ENCODE measurements at places on chromosomes 3 and 15.

DNA sequence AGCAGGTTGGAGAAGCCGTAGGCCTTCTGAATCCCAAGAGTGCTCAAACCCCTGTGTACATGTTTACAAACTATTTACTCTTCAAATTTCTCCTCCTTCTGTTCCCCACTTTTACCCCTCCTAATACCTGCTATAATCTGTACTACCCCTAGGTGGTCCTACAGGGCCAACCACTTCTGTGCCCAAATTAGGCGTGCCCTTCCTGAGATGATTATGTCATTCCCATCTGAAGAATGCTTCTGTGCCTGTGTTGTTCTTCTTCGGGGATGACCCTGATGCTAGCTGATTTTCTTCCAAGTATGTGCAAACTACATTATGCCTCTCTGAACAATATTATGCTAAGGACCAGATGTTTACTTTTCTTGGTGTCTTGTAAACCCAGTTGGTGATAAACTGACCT lies 20.5 kb downstream of the RBP2 start:
- no peak for DNase-seq

- DNase-seq, result no peak
Measured at GRCh38 chr3:80770106-80771074, 991.1 kb downstream of the GBE1 start.

- DNase-seq, result no peak
Measured at GRCh38 chr15:53072077-53072476, 281.9 kb upstream of the ONECUT1 start.

GRCh38 chr3:194488055-194488742 lies 1.4 kb upstream of the ATP13A3 start:
- DNase-seq, result no peak

DNA sequence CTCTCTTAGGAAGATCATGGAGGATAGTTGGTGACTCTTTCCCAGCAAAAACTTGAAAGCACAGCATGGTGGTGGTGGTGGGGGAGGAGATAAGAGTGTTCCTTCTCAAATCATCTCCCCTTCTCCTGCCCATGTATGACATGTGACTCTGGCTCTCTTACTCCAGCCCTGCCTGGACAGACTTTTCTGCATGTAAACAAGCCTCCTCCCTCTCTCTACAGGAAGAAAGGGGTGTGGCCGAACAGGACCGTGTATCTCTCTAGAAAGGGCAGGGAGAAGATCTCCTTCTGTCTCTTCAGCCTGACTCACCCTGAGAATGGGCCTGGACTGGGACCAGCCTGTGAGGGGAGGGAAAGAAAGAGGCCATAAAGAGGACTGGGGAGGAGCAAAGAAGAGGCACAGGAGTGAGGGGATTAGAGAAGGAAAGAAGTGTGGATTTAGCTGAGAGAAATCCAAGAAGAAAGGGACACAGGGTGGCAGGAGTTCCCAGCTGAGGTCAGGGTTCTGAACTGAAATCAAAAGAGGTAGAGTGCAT lies 1.5 kb downstream of the CELF6 start:
- no peak for DNase-seq

DNA sequence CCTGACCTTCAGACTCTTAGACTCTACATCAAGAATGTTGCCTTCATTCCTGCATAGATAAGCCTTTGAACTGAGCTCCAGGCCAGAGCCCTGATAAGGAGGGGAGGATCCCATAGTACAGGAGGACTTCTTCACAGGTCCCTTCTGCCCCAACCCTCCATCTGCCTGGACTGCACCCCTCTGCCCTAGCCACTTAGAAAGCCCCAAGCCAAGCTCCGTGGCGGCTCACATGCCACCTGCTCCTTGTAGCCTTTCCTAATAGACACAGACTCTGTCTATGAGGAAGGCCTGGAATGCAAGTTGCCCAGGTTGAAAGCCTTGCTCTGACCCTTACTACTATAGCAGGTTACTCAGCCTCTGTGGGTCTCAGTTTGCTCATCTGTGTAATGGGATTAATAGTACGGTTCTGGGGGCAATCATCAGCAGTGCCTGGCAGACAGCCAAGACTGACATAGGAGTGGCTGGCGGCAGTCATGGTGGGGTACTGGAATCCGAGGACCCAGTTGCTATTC lies 11.6 kb downstream of the PCSK6 start:
- no peak for DNase-seq

DNA sequence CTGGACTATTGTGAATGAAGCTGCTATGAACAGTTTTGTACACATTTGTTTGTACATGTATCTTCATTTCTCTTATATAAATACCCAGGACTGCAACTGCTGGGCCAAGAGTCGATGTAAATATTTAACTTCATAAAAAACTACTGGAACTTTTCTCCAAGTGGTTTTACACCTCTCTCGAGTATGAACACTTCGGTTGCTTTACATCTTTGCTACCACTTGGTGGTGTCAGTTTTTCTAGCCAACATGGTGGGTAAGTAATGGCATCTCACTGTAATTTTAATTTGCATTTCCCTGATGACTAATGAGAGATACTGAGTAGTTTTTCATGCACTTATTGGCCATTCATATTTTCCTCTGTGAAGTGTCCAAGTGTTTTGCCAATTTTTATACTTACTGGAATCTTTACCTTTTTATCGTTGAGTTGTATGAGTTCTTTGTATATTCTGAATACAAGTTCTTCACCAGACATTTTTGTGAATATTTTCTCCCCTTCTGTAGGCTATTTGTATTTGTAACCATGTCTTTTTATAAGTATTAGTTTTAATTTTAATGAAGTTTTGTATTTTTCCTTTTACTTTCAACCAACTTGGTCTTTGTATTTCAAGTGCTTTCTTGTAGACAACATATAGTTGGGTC lies 44.4 kb downstream of the PCOLCE2 start:
- no peak for DNase-seq

DNA sequence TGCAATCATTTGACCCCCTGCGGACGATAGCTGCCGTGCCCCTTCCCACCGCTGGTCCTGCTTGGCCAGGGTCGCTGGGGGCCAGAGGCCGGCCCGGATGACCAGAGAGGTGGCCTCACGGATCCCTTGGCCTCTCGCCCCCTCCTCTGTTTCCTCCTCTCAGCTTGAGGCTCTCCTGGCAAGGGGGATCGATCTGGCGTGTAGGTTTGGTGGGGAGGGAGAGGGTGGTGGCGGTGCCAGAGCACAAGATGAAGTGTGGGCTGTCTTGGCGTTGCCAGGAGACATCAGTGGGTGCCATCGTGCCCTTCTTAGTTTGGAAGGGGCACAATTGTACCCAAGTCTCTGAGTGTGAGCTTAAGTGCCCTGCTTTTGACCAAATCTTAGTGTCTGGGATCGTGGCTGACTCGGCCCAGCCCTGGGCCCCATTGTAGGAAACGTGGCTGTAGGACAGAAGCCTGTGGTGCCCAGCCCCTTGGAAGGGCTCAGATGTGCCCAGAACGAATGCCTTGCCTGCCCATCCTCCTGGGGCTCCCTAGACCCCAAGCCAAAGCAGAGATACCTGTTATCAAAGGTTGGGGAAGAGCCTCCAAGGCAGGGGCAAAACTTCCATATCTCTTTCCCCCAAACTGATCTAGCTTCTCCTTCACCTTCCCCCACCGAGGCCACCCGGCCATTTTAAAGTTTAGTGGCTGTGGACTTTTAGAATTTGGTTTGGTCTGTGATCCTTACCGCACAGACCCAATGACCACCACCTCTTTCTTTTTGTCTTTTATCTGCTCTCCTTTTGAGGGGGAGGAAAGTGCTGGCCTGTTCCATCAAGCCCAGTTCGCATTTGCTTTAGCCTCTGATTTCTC lies 14.4 kb downstream of the NR2F2 start:
- no peak for DNase-seq

- peak; percentile 32 for DNase-seq
Measured at GRCh38 chr15:85582131-85583079, 202.0 kb downstream of the AKAP13 start.

DNA sequence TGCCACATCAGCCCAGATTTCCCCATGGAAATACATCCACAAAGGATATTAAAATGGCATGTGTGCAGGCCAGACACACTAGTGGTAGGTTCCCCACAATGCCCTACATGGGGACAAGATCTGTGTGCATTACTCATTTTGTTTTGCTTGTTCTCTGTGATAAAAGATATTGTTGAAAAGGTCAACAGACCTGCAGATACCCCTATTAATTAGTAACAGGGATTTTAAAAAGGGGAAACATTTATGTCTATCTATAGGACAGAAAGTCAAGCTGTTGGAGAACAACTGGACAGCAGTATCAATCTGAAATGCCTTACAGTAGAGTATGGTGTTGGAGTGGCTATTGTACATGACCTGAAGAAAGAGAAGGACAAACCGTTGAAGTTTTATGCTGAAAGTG lies 596.0 kb upstream of the GRM7 start:
- DNase-seq, result no peak

- DNase-seq, result no peak
Measured at GRCh38 chr3:48475188-48475587, 28.7 kb downstream of the ATRIP start.

DNA sequence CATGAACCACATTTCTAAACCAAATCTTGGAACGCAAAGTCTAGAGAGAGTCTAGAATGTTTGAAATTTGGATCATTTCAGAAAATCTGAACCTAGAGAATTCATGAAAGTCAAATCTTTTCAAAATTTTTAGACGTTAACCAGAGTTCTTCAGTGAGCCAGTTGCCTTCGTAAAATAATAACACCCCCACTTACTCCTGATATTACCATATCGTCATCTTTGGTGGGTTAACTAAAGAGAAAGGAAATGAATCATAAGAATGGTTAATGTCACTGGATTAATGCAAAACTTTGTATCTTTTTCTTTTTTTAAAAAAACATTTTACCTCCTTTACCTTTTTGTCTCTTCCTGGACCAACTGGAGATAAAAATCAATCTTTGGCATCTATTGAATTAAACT lies 1.2 kb upstream of the ZBED2 start:
- no peak for DNase-seq

- peak; percentile 53 for DNase-seq
Measured at GRCh38 chr3:71478568-71478967, 105.0 kb downstream of the FOXP1 start.

DNA sequence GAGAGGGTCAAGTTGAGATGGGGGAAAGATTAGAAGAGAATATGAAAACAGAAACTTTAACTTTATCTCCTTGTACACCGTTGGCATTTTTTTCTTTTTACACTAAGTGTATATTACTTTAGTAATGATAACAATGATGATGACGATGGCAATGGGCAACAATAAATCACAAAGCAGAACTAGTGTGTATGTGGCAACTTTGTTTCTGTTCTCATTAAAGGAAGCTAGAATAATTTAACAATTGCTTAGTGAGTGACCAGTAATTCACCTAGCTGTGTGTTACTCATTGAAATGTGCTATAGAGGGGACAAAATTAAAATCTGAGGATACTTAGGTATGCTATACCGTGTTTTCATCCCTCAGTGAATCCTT lies 318.5 kb upstream of the TBL1XR1 start:
- no peak for DNase-seq

DNA sequence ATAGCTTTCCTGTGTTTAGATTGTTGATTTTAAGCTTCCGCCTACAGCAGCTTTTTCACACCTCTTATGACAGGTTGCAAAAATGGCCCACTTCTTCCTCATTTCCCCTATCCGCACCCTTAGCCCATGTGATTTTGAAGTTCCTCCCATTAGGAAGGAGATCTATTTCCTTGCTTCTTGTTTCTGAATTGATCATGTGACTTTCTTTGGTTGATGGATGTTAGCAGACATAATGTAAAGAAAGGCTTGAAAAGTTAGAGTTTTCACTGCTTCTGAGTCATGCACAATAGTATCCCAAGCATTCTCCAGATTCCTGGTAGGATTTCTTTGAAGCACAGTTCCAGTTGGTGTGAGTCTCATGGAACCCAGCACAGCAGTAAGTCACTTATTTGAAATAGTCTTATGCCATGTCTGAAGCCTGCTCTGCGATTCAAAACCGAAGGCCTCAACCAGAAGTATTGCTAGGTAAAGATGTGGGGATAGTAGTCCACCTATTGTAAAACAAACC lies 76.6 kb downstream of the EDEM1 start:
- no peak for DNase-seq

- DNase-seq, result no peak
Measured at GRCh38 chr3:64257100-64257755, 32.0 kb upstream of the PRICKLE2 start.

DNA sequence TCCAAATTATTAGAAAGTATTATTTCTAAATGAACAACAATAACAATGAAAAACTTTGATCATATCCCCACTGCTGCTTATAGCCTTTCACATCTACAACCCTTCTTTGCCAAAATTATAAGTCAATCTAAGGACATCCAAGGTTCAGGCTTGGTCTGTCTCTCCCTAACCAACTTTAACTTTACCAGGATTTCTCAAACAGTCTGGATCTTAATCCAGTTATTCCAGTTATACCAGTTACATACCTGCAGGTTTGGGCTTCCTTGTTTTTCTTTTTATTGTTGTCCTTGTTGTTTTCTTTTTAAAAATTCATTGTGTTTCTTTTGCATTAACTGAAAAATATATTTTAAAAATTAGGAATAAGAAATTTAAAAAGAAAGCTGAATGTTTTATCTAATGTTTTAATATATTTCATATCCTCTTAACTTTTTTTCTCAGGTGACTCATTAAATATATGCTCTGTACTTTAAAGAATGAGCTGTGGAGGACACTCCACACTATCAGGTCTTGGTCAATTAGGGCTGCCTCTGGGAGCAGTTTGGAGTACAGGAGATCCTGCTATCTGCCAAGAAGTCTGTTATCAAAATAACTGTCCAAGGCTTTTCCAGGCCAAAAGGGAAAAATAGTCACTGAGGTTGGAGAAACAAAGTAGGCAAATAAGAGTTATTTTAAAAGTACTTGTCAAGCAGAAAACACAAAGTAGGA lies 421.4 kb downstream of the EPHA6 start:
- no peak for DNase-seq
